ENCODE measurements at places on chromosomes 2 and 18. TPM values are rescaled to one million over a fixed set of nuclear protein-coding genes. Genes with fewer than 3 reads are reported as not detected.

DNA sequence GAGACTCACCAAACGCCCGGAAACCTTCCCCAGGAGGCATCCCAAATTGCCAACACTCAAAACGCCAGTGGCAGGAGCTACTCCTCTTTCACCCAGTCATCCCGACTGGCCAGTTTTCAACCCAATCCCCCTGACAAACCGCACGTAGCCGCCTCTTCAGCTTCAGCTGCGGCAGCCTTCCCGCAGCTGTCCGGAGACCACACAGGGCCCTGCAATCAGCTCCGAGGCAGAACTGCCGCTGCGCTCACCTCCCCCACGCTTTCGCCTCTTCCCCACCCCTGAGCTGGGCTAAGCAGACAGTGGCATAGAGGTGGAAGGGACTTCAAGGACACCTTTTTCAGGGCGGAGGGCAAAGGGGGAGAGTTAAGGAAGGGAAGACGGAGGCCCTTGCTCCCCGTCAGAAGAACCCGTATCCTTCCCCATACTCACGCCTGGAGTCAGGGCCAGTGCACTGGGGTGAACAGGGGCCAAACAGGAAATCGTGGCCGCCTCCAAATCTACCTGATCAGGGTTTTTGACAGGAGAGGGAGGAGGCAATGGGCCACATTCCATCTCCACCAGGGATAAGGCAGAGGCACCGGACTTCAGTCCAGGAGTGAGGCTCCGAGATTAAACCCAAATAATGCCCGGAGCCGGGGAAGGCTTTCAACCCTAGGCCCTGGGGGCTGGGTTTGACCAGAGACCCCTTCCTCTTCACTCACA is 16.9 kb downstream of the CYP26B1 start:
- H3K27ac ChIP-seq, result no peak overlapping the region
- H3K36me3 ChIP-seq, result no peaks in the 10 kb centered on the region

GRCh38 chr2:239768031-239768790 is 256.9 kb downstream of the NDUFA10 start:
- no peaks in the 10 kb centered on the region for H3K36me3 ChIP-seq
- H3K4me3 ChIP-seq, result no peak overlapping the region

- no peaks in the 10 kb centered on the region for H3K4me1 ChIP-seq
- DNase-seq, result no peak
- no peak overlapping the region for H3K4me3 ChIP-seq
- no peaks in the 10 kb centered on the region for H3K27me3 ChIP-seq
These were observed 309.4 kb downstream of the GPD2 start for GRCh38 chr2:156745619-156746018.

The CPLX4 gene
- total RNA-seq, result not detected

GRCh38 chr2:108889907-108890306 is 99.1 kb downstream of the EDAR start:
- DNase-seq, result no peak
- no peaks in the 10 kb centered on the region for H3K27me3 ChIP-seq
- no peak overlapping the region for H3K27ac ChIP-seq
- H3K4me3 ChIP-seq, result no peak overlapping the region

- no peaks in the 10 kb centered on the region for H3K36me3 ChIP-seq
- no peak for DNase-seq
- H3K4me3 ChIP-seq, result no peak overlapping the region
- H3K4me1 ChIP-seq, result no peaks in the 10 kb centered on the region
These were observed 599.2 kb downstream of the ADCYAP1 start for GRCh38 chr18:1503847-1504246.

The CACNB4 gene
- 0.98 TPM for total RNA-seq

DNA sequence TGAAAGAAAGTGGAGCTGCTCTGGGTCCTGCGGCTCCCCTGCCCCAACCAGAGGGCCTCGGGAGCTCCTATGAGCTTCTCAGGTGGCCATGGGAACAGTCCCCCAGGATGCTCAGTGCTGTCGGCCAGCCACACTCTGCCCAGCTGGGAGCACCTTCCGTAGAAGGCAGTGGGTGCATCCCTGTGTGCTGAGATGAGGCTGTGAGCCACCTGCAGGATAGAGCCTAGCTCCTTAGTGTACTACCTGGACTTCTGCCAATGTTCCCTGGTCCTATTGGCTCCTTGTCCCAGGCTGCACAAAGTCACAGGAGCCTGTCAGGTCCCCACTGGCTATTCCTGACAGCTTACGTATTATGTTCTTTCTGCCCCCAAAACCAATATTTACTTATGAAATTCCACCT is 16.1 kb downstream of the PRELID3A start:
- H3K4me1 ChIP-seq, result no peaks in the 10 kb centered on the region
- no peak overlapping the region for H3K4me3 ChIP-seq
- H3K27me3 ChIP-seq, result no peaks in the 10 kb centered on the region
- H3K27ac ChIP-seq, result no peak overlapping the region
- H3K36me3 ChIP-seq, result no peaks in the 10 kb centered on the region

- H3K4me1 ChIP-seq, result no peaks in the 10 kb centered on the region
- H3K36me3 ChIP-seq, result no peaks in the 10 kb centered on the region
- no peak for DNase-seq
- H3K4me3 ChIP-seq, result no peak overlapping the region
- H3K27ac ChIP-seq, result no peak overlapping the region
These were observed 29.3 kb upstream of the FAM171B start for GRCh38 chr2:186664385-186665043.

DNA sequence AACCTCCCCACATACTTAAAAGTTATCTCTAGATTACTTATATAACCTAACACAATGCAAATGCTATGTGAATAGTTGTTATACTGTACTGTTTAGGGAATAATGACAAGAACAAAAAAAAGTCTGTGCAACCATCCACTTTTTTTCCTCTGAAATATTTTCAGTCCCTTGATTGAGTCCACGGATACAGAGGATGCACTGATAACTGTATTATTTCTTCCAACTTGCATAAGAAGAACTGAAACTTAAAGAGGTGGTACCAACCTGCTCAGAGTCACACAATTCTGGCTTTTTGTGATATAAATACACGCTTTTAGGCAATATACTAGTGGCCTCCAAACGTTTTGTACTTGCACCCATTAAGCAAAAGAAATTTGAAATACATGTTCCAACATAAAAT is 1.4 kb downstream of the SMC6 start:
- peaks cover 28% of the 10 kb centered on the region for H3K4me1 ChIP-seq
- no peak for DNase-seq
- H3K27ac ChIP-seq, result no peak overlapping the region
- H3K27me3 ChIP-seq, result no peaks in the 10 kb centered on the region

DNA sequence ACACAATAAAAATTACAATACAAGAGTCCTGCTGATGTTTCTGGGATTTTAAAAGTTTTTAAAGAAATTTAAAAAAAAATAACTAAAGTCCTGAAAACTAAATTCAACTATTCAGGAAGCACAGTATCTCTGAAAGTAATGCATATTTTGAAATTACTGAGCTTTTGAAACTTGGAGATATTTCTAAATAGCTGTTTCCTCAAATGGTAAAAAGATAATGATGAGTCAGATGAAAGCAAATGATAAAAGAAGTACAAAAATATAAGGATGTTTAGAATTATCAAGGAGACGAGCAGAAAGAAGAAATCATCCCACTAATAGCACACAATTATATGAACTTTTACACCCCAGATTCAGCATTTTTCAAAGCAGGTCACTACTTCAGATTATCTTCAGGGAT is 90.2 kb upstream of the SLC25A52 start:
- H3K27me3 ChIP-seq, result no peaks in the 10 kb centered on the region
- no peak for DNase-seq
- no peak overlapping the region for H3K27ac ChIP-seq
- H3K36me3 ChIP-seq, result peaks cover 5% of the 10 kb centered on the region
- no peak overlapping the region for H3K4me3 ChIP-seq

DNA sequence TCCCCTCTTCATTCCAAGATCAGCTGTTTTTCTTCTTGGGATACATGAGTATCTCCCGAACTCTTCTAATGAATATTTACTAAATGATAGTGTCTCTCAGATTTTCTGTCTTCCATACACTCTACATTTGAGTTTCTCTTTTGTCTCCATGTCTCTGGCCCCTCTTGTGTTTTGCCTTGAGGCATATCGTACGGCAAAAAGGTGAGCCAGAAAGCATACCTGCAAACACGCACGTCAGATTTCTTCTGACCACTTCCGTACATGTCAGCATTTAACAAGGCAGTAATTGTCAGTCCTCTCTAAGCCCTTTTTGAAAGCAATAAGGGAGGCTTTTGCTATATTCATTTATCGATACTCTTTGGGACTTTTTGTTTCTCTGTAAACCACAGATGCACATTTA is 82.4 kb downstream of the FEZ2 start:
- DNase-seq, result no peak
- H3K4me1 ChIP-seq, result no peaks in the 10 kb centered on the region
- H3K27me3 ChIP-seq, result no peaks in the 10 kb centered on the region
- H3K4me3 ChIP-seq, result no peak overlapping the region
- peaks cover 29% of the 10 kb centered on the region for H3K36me3 ChIP-seq

- H3K36me3 ChIP-seq, result no peaks in the 10 kb centered on the region
- H3K4me3 ChIP-seq, result no peak overlapping the region
- 0 out of 2 replicates have a peak, but pooled peaks cover under 1% of the 10 kb centered on the region for H3K4me1 ChIP-seq
- H3K27me3 ChIP-seq, result no peaks in the 10 kb centered on the region
- no peak overlapping the region for H3K27ac ChIP-seq
- no peak for DNase-seq
These were observed 5.9 kb upstream of the ATP5MC3 start for GRCh38 chr2:175187378-175187777.

DNA sequence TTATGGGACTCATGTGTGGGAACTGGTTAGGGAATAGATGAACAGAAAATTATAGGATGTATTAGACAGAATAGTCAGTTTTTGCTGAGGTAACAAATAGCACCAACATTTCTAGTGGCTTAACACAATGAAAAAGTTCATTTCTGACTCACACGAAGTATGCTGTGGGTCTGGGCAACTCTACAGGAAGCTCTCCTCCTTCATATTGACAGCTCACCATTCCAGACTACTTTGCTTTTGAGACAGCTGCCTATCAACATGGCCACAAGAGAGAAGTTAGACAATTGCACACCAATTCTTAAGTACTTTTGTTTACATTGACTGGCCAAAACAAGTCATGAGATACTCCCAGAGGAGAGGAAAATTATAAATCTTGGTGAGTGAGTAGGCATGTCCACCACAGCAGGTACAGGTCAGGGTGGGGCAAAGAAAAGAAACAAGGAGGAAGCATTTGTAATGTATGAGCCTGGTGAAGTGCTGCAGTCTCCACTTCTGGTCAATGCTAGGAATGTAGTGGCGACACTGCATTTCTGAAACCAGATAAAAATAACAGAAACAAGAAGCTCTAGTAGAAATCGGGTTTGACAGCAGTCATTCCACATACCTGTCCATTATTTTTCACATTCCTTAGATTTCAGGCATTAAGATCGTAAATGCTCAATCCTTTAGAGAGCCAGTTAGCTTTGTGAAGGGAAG is 141.6 kb downstream of the ICOS start:
- no peak overlapping the region for H3K4me3 ChIP-seq
- no peaks in the 10 kb centered on the region for H3K4me1 ChIP-seq
- H3K36me3 ChIP-seq, result no peaks in the 10 kb centered on the region
- H3K27me3 ChIP-seq, result peaks cover 39% of the 10 kb centered on the region
- H3K27ac ChIP-seq, result no peak overlapping the region

GRCh38 chr2:96541398-96542152 is 5.0 kb downstream of the ARID5A start:
- peaks cover 18% of the 10 kb centered on the region for H3K4me1 ChIP-seq
- no peak overlapping the region for H3K4me3 ChIP-seq
- no peaks in the 10 kb centered on the region for H3K36me3 ChIP-seq
- DNase-seq, result no peak

- no peak overlapping the region for H3K27ac ChIP-seq
- no peaks in the 10 kb centered on the region for H3K27me3 ChIP-seq
- no peaks in the 10 kb centered on the region for H3K4me1 ChIP-seq
- no peaks in the 10 kb centered on the region for H3K36me3 ChIP-seq
These were observed 40.6 kb downstream of the GCKR start for GRCh38 chr2:27537287-27537686.

DNA sequence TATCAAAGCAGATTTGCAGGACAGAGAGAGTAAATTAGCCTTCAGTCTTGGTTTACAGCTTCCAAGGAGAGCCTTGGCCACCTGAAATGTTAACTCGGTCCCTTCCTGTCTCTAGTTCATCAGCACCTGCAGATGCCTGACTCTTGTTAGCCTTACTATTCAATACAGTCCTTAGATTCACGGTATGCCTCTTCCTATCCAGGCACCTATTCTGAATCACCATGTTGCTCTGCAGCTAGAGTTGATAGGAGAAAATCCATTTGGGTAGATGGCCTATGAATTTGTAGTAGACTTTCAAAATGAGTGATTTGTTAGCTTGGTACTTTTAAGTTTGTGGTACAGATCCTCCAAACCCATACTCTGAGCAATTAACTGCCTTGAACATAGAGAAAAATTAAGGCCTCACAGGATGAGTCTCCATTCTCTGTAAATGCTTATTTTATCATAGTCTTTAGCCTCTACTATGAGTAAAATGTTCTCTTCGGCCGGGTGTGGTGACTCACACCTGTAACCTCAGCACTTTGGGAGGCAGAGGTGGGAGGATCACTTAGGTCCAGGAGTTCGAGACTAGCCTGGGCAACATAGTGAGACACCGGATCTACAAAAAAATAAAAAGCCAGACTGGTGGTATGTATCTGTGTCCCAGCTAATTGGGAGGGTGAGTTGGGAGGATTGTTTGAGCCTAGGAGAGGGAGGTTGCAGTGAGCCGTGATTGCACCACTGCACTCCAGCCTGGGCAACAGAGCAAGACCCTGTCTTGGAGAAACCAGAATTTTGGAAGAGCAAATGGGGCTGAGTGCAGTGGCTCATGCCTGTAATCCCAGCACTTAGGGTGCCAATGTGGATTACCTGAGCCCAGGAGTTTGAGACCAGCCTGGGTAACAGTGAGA is 32.9 kb downstream of the PTCD3 start:
- H3K4me1 ChIP-seq, result no peaks in the 10 kb centered on the region
- H3K27ac ChIP-seq, result no peak overlapping the region

The ACOXL gene
- 10.7 TPM for total RNA-seq

The RAB27B gene
- 12.7 TPM for total RNA-seq

DNA sequence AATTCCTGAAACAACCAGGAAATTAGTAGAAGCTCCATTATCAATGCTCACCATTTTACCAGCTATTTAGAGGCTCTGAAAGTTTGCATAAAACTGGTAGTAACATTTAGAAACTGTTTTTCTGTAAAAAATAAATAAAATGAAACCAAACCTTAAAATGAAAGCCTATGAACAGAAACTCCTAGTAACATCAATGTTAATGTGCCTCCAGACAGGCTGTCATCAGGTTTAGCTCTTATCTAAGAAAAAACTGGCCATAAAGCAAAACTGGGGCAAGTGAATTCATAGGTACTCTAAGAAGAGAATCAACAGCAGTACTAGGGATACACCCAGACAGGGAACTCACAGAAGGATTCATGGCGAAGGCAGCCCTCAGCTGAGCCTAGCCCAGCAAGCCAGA is 8.0 kb downstream of the E2F6 start:
- peaks cover 32% of the 10 kb centered on the region for H3K36me3 ChIP-seq
- DNase-seq, result no peak
- H3K27ac ChIP-seq, result no peak overlapping the region

- H3K36me3 ChIP-seq, result no peaks in the 10 kb centered on the region
- no peak for DNase-seq
- H3K27me3 ChIP-seq, result 0 out of 2 replicates have a peak, but pooled peaks cover 4% of the 10 kb centered on the region
- no peaks in the 10 kb centered on the region for H3K4me1 ChIP-seq
- H3K4me3 ChIP-seq, result no peak overlapping the region
- H3K27ac ChIP-seq, result no peak overlapping the region
These were observed 354.2 kb downstream of the EN1 start for GRCh38 chr2:118493213-118493612.

- H3K27ac ChIP-seq, result no peak overlapping the region
- H3K4me1 ChIP-seq, result no peaks in the 10 kb centered on the region
- no peaks in the 10 kb centered on the region for H3K36me3 ChIP-seq
- no peak for DNase-seq
These were observed 26.2 kb downstream of the SERPINB4 start for GRCh38 chr18:63617915-63618234.

- no peaks in the 10 kb centered on the region for H3K4me1 ChIP-seq
- H3K27ac ChIP-seq, result no peak overlapping the region
- H3K4me3 ChIP-seq, result no peak overlapping the region
- DNase-seq, result no peak
- no peaks in the 10 kb centered on the region for H3K36me3 ChIP-seq
- no peaks in the 10 kb centered on the region for H3K27me3 ChIP-seq
These were observed 20.5 kb upstream of the ZNF516 start for GRCh38 chr18:76515576-76515975.

The FOXD4L1 gene
- total RNA-seq, result 0.43 TPM
